Activated T-helper 2 cell treated with anti-CD3 and anti-CD28 coated beads, Interferon-gamma antibody, Interleukin-2, Interleukin-4, amounts not matched to agents 10 μg/mL and 5 μg/mL and 100 μg/mL, durations not matched to agents 14 hours and 24 hours and 36 hours (primary cell): ENCODE measurements at places on chromosomes 5 and 9. TPM values are rescaled to one million over a fixed set of nuclear protein-coding genes. Genes with fewer than 3 reads are reported as not detected.

DNA sequence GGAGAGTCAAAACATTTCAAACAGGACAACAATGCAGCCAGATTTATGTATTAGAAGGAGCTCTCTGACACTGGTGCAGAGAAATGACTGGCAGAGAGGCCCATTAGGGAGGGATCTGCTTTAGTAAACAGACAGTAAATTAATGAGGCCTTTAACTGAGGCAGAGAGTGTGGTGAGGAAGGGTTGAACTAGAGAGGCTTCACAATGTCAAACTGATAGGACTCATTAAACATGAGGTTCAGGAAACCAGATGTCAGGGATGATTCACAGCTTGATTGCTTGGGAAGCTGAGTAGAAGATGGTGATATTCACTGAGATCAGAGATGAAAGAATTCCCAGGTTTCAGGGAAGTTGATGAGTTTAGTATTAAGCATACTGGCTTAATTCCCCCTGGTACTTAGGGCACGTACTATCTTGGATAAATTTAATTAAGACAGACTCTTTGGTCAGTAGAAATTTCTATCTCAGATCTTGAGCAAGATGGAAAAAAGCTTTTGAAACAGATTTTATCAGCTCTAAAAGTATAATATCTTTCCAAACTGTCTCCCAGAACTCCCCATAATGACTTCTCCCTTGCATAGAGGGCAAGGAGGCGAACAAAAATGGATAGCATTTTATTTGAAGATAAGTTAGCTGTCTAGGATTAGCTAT is 8.6 kb upstream of the MUSK start:
- no peaks in the 10 kb centered on the region for H3K36me3 ChIP-seq
- no peaks in the 10 kb centered on the region for H3K27me3 ChIP-seq
- H3K4me3 ChIP-seq, result no peak overlapping the region

DNA sequence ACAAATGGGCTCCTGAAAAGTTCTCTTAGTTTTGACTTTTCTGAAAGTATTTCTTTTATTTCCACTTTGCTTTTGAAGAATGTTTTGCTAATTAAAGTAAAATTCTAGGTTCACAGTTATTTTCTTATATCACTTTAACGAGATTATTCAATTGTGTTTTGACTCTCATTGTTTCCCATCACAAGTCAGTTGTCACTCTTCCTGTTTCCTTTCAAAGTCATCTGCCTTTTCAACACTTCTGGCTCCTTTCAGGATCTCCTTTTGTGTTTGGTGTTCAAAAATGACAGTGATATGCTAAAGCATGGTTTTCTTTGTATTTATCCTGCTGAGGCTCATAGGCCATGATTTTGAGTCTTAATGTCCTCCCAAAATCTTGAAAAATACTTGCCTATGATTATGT is 235.4 kb upstream of the TAS2R1 start:
- no peak overlapping the region for H3K4me3 ChIP-seq
- no peaks in the 10 kb centered on the region for H3K4me1 ChIP-seq
- H3K27me3 ChIP-seq, result no peaks in the 10 kb centered on the region
- DNase-seq, result no peak

GRCh38 chr5:38755181-38755580 is 90.6 kb upstream of the OSMR start:
- H3K4me3 ChIP-seq, result no peak overlapping the region
- no peaks in the 10 kb centered on the region for H3K36me3 ChIP-seq

The ANKRD34B gene
- total RNA-seq, result not detected in 2 replicates

The SLC27A6 gene
- not detected in 2 replicates for total RNA-seq

The NIM1K gene
- total RNA-seq, result 0.76 and 1.1 TPM in 2 replicates

The GCNT1 gene
- 12.1 and 15.0 TPM in 2 replicates for total RNA-seq
